ENCODE measurements at places on chromosomes 5 and 9. TPM values are rescaled to one million over a fixed set of nuclear protein-coding genes. Genes with fewer than 3 reads are reported as not detected.

INSL6 gene
- polyA plus RNA-seq: not detected

PCDHGB2 gene
- polyA plus RNA-seq: 1.9 TPM

ENTPD8 gene
- polyA plus RNA-seq: not detected

ODF2 gene
- polyA plus RNA-seq: 23.9 TPM

LCN15 gene
- not detected for polyA plus RNA-seq

NOXA1 gene
- 7.1 TPM for polyA plus RNA-seq

TPPP gene
- polyA plus RNA-seq: 2.5 TPM

TMEM171 gene
- polyA plus RNA-seq: 0.42 TPM

LHFPL2 gene
- polyA plus RNA-seq: 20.3 TPM

OR1J1 gene
- polyA plus RNA-seq: not detected

FCN2 gene
- polyA plus RNA-seq: not detected

MARCHF3 gene
- 4.4 TPM for polyA plus RNA-seq

EIF4E1B gene
- polyA plus RNA-seq: not detected

FSTL4 gene
- 0.07 TPM for polyA plus RNA-seq

CNOT6 gene
- 11.4 TPM for polyA plus RNA-seq

SPARC gene
- polyA plus RNA-seq: 2,564 TPM

MEF2C gene
- polyA plus RNA-seq: 27.4 TPM

ALAD gene
- polyA plus RNA-seq: 46.8 TPM

RHOBTB3 gene
- polyA plus RNA-seq: 52.8 TPM

IFNA2 gene
- polyA plus RNA-seq: not detected

All from ovary (tissue), 10 donors.